ENCODE measurements at places on chromosomes 13 and 19. TPM values are rescaled to one million over a fixed set of nuclear protein-coding genes. Genes with fewer than 3 reads are reported as not detected.

Gene ACP5
- total RNA-seq = 0.85 TPM

GRCh38 chr19:33487901-33488800 lies 33.4 kb downstream of the PEPD start:
- no peak for DNase-seq

DNA sequence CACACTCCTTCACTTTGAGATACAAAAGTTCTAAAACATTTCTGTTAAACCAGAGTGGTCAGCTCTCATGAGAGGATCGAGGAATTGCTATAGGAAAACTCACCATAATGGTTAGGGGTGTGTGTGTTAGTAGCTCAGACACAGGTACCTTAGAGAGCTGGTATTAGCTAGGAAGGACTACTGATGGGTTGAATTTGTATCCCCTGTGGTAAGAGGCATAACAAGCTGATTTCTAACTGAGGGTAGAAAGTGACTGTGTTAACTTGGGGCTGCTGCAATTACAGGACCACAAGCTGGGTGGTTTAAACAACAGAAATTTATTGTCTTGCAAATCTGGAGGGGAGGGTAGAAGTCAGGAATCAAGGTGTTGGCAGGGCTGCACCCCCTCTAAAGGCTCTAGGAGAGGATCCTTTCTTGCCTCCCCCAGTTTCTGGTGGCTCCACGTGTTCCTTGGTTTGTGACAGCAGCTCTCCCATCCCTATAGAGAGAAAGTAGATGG lies 17.4 kb downstream of the LEUTX start:
- peak; percentile 75 for DNase-seq

- no peak for DNase-seq
Measured at GRCh38 chr19:29247471-29247870, 34.5 kb upstream of the UQCRFS1 start.

Gene FPR2
- not detected for total RNA-seq

DNA sequence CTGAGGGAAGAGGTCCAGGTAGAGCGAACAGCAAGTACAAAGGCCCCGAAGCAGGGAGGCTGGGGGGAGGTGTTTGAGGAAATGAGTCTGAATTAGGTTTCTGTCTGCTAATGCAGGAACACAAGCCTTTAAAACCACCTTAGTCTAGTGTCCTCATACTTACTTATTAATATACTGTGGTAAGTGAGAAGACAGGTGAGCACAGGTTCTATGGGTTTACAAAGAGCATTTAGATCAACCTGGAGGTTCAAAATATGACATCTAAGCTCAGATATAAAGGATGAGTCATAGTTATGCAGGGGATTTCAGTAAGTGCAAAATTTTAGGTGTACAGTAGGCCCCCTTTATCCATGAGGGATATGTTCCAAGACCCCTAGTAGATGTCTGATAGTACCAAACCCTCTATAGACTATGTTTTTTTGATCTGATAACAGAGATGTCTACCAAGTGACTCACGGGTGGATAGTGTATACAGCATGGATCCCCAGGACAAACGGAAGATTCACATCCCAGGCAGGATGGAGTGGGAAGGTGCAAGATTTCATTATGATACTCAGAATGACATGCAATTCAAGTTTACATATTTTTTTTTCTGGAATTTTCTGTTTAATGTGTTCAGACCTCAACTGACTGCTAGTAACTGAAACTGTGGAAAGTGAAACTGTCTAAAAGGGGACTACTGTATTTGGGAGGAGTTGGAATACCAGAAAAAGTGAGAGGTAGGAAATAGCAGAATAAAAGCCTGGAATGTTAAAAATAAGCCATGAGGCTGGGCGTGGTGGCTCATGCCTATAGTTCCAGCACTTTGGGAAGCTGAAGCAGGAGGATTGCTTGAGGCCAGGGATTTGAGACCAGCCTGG lies 18.2 kb upstream of the MED4 start:
- DNase-seq = no peak
